Activated naive CD8-positive, alpha-beta T cell treated with anti-CD3 and anti-CD28 coated beads for 36 hours (primary cell): ENCODE measurements at places on chromosomes 12 and 14. TPM values are rescaled to one million over a fixed set of nuclear protein-coding genes. Genes with fewer than 3 reads are reported as not detected.

The CLEC7A gene
- total RNA-seq, result not detected

DNA sequence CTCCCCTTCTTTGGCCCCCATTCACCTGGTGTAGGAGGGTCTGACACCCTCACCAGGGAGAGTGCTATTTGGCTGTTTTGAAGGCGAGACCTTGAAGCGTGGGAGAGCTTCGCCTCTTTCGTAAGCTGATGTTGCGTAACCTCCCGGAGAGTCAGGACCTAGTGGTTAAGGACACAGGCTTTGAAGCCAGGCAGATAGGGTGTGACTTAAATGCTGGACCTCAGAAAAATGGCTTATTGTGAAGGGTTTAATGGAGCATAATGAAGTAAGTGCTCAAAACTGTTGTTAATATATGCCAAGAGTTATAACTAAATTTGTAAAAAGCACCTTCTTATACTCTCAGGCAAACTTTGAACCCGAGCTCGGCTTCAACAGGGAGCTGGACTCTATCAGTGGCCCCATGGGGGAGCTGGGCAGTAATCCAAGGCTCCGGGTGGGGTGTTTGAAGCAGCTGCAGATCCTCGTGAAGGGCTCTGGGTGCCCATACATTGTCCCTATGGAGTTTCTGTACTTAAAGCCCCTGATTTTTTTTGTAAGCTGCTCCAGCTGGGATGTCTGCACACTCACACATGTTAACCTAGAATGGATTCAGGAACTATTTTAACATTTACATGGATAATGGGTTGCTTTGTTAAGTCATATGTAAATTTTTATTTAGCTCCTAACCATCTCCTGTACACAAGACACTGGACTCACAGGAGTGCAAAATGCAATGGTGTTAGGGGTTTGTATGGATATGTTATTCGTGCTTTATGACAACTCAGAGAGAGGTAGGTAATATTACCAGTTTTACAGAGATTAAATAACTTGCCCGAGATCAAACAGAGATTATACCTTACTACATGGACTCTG lies 26.0 kb downstream of the PPFIBP1 start:
- no peak for DNase-seq
- H3K4me3 ChIP-seq, result no peak overlapping the region
- no peaks in the 10 kb centered on the region for H3K36me3 ChIP-seq
- peaks cover 14% of the 10 kb centered on the region for H3K27me3 ChIP-seq
- H3K27ac ChIP-seq, result no peak overlapping the region

DNA sequence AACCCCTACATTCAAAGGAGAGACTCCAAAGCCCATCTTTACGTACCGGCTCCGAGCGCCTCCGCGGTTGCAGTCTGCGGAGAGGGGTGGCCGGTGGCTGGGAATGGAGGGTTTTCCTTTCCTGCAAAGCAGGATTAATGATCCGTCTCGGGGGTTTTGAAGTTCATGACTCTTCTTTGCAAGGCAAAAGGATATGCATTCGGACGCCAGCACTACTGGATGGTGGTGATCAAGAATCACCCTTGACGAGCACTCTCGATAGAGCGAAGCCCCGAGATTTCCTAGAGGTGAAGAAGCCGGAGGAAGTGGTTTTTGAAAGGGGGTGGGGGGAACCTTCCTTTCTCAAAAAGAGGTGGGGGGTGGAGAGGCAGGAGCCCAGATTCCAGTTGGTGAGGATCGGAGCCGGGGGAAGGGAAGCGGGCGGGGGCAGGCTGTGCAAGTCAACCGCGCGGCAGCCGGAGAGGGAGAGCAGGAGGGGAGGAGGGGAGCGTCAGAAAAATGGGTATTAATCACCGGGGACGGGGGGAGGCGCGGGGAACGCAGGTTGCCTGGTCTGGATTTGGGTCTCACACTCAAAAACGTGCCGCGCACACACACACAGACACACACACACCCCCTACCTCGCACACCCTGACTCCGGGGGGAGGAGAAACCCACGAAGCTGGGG lies at the start of gene GRIN2B:
Gene GRIN2B (minus strand): TSS at position 307 of the 667 bp plus-strand sequence. CDS start 115,394 bp downstream, outside the sequence.
- H3K27ac ChIP-seq, result no peak within 1 kb of the TSS
- DNase-seq, result no peak
- H3K4me1 ChIP-seq, result peaks cover 12% of the 10 kb centered on the region
- peaks cover 83% of the 10 kb centered on the region for H3K27me3 ChIP-seq
- H3K4me3 ChIP-seq, result peak within 1 kb of the TSS; percentile 48
- no peaks in the 10 kb centered on the region for H3K36me3 ChIP-seq

The TBX5 gene
- total RNA-seq, result not detected

GRCh38 chr14:76073717-76074116 lies 78.0 kb upstream of the GPATCH2L start:
- no peaks in the 10 kb centered on the region for H3K27me3 ChIP-seq
- no peak overlapping the region for H3K4me3 ChIP-seq
- peaks cover 3% of the 10 kb centered on the region for H3K36me3 ChIP-seq
- no peaks in the 10 kb centered on the region for H3K4me1 ChIP-seq
- no peak overlapping the region for H3K27ac ChIP-seq

DNA sequence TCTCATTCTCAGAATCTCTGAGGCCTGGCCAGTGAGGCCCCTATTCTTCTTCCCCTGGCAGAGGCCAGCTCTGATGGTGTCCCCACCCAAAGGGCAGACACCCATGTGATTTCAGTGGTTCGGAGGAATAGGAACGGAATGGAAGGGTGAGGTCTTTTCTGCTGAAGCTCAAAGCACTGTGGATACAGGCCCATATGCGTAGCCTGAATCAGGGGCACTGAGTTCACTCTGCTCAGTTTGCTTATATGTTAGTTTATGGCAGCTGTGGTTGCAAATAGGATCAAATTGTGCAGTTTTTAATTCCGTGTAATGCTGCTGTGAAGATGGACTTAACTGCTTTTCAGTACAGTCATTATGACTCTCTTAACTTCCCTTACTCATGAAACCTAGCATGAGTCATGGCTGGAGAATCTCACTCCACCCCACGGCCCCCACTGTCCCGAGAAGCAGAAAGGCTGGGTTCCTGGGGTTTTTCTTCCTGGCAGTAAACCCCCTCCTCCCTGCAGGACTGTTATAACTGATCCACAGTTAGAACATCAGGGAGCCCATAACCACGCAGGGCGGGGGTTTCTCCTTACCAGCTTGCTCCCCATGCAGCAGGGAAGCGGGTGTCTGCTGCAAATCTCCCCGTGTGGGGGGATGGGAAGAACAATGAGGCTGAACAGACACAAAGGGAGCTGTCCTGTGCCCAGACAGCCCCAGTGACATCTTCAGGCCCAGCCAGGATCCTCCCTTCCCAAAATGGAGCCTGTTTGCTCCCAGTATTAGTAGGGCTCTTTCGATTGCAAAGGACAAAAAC lies 122.7 kb downstream of the SLC38A6 start:
- H3K4me3 ChIP-seq, result no peak overlapping the region
- peaks cover 13% of the 10 kb centered on the region for H3K4me1 ChIP-seq
- H3K27ac ChIP-seq, result peak overlapping the region; percentile 22
- H3K36me3 ChIP-seq, result peaks cover 3% of the 10 kb centered on the region
- no peaks in the 10 kb centered on the region for H3K27me3 ChIP-seq

DNA sequence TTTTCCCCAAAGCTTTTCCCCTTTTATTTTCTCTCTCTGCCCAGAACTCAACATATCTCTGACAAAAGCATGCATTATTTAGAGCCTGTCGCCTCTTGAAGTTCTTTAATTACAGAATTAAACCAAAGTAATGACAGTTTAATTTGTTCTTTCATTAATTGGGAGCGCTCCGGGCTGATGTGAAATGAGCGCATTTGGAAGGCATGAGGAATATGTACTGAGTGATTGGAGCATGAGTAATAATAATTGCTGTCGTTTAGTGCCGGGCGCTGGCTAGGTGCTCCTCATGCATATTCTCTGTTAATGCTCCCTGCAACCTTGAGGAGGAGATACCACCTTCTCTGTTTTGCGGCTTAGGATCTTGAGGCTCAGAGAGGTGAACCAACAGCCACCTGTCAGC lies 120.5 kb downstream of the SLC25A47 start:
- no peak for DNase-seq
- H3K4me3 ChIP-seq, result no peak overlapping the region
- H3K36me3 ChIP-seq, result no peaks in the 10 kb centered on the region
- no peaks in the 10 kb centered on the region for H3K27me3 ChIP-seq

- peak overlapping the region; percentile 59 for H3K27ac ChIP-seq
- H3K4me1 ChIP-seq, result peaks cover 40% of the 10 kb centered on the region
- H3K36me3 ChIP-seq, result no peaks in the 10 kb centered on the region
- peaks cover 10% of the 10 kb centered on the region for H3K27me3 ChIP-seq
Observed at GRCh38 chr12:51951843-51952722, 584 bp downstream of the ACVR1B start.

GRCh38 chr12:4424422-4424821 lies 21.2 kb downstream of the FGF6 start:
- no peaks in the 10 kb centered on the region for H3K36me3 ChIP-seq
- H3K27me3 ChIP-seq, result no peaks in the 10 kb centered on the region
- no peak for DNase-seq
- H3K4me3 ChIP-seq, result no peak overlapping the region
- H3K27ac ChIP-seq, result no peak overlapping the region

- peaks cover 12% of the 10 kb centered on the region for H3K36me3 ChIP-seq
- peak overlapping the region; percentile 78 for H3K27ac ChIP-seq
- peak overlapping the region; percentile 56 for H3K4me3 ChIP-seq
- no peaks in the 10 kb centered on the region for H3K27me3 ChIP-seq
- no peak for DNase-seq
Observed at GRCh38 chr12:39628836-39629235, 9.2 kb upstream of the ABCD2 start.

- no peaks in the 10 kb centered on the region for H3K36me3 ChIP-seq
- no peak overlapping the region for H3K27ac ChIP-seq
- H3K4me1 ChIP-seq, result peaks cover 6% of the 10 kb centered on the region
- no peaks in the 10 kb centered on the region for H3K27me3 ChIP-seq
Observed at GRCh38 chr14:92308716-92309115, 14.2 kb upstream of the SLC24A4 start.
